ENCODE measurements at places on chromosomes 16 and 17.

DNA sequence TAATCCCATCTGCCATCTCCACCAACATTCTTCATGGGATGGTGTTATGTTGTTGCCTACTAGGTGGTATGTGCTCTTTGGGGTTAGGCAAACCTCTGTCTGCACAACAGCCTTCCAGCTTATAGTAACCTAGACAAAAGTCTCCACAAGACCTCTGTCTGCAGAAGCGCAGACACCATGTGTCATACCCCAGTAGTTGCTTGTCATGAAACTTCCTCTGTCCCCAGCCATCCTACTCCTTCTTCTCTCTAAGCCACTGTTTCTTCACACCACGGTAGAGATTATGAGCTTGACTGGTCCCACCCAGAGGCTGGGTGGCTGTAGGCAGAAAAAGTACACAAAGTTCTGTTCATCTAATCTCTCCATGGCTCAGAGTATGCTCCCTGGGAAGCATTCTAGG, 100.3 kb downstream of the MAF start:
- DNase-seq, result no peak

GRCh38 chr16:30921748-30922419, 1.5 kb upstream of the FBXL19 start:
- peak; percentile 89 for DNase-seq

DNA sequence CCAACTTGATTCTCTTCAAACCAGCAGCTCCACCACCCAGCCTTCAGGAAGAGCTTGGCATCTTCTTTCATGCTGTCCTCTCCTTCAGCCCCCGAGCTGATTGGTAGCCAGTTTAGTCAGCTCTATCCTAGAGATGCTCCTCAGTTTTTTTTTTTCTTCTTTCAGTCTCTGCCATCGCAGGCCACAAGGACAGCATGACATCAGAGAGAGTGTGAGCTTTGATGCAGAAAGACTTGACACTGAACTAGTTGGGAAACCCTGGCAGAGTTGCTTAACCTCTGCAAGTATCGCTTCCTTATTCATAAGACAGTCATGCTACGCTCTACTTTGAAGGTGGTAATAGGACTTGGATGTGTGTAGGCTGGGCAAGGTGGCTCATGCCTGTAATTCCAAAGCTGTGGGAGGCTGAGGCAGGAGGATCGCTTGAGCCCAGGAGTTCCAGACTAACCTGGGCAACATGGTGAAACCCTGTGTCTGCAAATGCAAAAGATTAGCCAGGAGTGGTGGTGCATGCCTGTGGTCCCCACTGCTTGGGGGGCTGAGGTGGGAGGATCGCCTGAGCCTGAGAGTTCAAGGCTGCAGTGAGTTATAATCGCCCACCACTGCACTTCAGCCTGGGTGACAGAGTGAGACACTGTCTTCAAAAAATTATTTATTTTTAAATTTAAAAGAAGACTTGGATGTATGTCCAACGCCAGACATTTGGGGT, 2.6 kb downstream of the CD300LB start:
- DNase-seq, result no peak

- DNase-seq, result no peak
Measured at GRCh38 chr16:61879306-61879705, 156.9 kb downstream of the CDH8 start.

DNA sequence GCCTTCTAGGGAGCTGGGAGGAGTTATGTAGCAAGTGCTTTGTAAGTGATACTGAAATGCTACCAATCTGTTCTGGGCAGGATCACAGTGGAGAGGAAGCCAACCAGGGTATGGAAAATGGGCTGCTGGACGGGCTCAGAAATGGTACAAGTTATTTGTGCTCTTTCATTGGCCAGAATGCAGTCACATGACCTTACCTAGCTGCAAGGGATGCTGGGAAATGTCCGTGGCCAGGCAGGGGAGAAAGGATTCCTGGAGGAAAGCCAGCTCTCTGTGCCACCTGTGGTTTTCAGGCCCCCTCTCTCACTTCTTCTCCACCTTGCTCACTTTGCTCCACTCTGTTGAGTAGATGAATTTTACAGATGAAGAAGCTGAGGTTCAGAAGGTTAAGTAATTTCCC, 4.8 kb downstream of the EEF2K start:
- DNase-seq, result no peak

DNA sequence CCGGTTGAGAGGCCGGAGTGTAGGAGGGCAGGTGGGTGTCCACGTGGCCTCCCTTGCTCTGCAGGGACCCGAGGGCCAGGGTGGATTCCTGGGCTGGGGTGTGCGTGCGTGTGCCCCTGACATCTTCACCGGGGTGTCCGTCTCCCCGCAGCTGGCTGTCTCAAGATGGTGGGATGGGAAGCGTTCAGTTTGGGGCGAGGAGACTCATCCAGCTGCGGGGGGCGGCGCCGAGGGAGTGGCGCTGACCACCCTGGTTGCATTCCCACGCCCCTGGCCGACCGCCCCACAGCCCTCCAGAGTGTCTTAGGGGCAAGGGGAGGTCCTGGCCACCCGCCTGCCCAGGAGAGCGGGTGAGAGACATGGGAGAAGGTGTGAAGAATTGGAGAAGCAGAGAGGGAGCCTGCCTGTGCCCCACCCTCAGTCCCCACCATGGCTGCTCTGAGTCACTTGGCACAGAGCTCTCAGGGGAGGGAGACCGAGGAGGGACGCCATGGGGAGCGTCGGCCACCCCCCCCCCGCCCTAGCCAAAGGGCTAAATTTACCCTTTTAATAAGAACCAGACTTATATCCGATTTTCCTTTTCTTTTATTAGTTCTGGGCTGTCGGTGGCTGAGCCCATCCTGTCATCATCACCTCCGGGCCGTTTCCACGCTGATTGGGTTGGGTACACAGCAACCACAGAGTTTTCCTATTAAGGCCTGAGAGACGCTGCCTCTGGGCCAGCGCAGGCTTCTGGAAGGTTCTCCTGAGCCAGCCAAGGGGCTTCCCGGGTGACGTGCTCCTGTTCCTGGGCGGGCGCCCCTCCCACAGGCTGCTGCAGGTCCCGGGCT, 22.0 kb downstream of the BAHCC1 start:
- DNase-seq, result no peak

Data from activated CD4-positive, alpha-beta memory T cell treated with anti-CD3 and anti-CD28 coated beads, Interleukin-2, amount 10 ng/mL, durations not matched to agents 7 days and 5 days (primary cell).